Activated T-helper 2 cell treated with anti-CD3 and anti-CD28 coated beads, Interferon-gamma antibody, Interleukin-2, Interleukin-4, amounts not matched to agents 10 μg/mL and 5 μg/mL and 100 μg/mL, durations not matched to agents 14 hours and 24 hours and 36 hours (primary cell): ENCODE measurements at places on chromosomes 1 and 21.
A peak's percentile ranks its signal among the peaks of the same experiment; 100 is the strongest.

DNA sequence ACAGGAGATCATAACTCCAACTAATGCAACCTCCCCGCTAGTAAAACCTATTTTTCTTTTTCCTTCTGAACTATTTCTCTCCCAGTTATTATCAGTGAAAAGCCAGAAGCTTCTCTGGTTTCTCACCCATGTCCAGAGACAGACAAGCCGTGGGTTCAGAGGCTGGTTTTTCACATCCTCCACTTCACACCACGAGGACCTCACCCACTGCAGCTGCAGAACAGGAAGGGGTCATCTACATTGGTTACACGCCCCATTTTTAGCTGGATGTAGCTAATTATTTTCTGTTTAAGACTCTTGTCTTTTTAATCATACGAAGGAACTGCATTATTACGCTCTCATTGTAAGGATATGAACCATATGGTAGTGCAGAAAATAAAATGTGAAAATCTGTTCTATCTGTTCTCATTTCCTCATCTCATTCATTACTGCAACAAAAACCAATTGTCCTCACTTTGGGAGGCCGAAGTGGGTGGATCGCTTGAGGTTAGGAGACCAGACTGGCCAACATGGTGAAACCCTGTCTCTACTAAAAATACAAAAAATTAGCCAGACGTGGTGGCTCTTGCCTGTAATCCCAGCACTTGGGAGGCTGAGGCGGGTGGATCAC is 39.1 kb upstream of the CLDN14 start:
- DNase-seq: no peak

DNA sequence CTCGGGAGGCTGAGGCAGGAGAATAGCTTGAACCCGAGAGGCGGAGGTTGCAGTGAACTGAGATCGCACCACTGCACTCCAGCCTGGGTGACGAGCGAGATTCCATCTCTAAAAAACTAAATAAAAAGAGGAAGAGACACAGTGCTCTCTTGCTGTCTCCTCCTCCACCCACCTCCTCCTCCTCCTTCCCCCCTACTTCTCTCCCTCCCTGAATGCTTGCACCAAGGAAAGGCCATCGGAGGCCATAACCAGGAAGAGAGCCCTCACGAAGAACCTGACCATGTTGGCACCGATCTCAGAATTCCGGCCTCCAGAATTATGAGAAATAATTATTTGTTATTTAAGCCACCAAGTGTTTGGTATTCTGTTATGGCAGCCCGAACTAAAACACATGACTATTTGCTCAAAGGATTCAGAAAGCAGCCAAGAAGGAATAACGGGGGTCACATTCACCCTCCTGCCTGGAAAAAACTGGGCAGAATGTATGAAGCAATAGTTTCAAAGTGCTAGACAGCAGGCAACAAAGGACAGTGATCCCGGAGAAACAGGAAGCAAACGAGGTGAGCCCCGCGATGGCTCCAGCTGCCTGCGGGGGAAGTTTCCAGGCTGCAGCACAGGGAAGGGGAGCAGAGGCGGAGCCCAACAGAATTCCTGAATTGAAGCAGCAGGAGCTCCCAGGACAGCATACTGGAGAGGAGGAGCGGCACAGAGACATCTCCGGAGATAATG is 35.8 kb downstream of the LDLRAD1 start:
- DNase-seq: no peak

GRCh38 chr1:24705260-24706073 is 39.8 kb upstream of the CLIC4 start:
- peak; percentile 35 for DNase-seq

DNA sequence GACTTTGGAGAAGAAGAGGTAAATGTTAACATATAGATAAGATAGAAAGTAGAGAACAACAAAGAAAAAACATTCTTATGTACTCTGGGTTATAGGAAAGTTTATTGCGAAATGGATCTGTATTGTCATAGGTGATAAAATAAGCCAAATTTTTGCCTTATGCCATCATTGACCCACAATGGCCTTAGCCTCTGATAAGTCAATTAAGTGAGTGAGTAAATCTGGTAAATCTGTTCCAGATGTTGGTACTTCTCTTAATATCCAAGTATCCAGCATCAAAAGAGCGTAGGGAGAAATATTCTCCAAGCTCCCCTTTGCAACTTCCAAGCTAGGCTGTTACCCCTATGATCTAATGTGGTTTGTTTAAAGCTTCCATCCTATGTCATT is 38.3 kb upstream of the CLCA4 start:
- DNase-seq: no peak

GRCh38 chr1:231603598-231604275 is 22.9 kb upstream of the DISC1 start:
- DNase-seq: peak; percentile 34

GRCh38 chr21:33761441-33762036 is 119.2 kb downstream of the ITSN1 start:
- DNase-seq: no peak

GRCh38 chr1:94050675-94051074 is 70.3 kb downstream of the ABCA4 start:
- no peak for DNase-seq

DNA sequence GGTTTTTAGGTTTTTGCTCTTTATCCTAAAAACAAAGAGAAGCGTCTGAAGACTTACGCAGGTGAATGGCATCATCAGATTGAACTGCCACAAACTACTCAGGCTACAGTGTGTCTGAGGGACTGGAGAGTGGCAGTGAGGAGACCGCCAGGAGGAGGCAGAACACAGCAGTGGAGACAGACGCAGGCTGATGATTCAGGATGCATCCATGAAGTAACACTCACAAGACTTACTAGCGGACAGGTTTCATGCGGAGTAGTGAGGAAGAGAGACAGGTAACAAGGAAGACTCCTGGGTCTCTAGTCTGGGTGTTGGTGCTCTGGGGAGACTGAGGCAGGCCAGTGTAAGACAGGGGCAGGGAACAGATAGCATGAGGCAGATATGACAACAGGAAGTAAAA is 5.7 kb downstream of the HSF2BP start:
- no peak for DNase-seq

- DNase-seq: no peak
Measured at GRCh38 chr1:11684070-11684469, 3.1 kb upstream of the MAD2L2 start.

DNA sequence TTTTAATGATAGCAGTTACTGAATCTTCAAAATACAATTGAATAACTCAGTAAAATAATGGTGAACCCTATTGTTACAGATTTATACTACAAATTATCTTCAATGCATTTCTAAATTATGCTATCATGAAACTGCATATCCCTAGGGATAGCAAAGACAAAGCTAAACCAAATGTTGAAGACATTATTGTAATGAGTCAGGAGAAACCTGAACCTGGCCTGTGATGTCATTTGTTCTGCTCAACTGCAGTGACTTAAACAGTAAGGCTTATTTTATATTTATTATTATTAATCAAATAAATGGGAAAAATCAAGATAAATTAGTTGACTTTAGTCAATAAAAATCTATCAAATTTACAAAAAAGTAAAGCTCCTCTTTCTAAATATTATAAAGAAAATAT is 100.3 kb downstream of the UCHL5 start:
- DNase-seq: no peak

GRCh38 chr1:17520041-17520440 is 19.5 kb upstream of the ARHGEF10L start:
- no peak for DNase-seq

- no peak for DNase-seq
Measured at GRCh38 chr1:21372383-21372782, 67.6 kb upstream of the NBPF3 start.

DNA sequence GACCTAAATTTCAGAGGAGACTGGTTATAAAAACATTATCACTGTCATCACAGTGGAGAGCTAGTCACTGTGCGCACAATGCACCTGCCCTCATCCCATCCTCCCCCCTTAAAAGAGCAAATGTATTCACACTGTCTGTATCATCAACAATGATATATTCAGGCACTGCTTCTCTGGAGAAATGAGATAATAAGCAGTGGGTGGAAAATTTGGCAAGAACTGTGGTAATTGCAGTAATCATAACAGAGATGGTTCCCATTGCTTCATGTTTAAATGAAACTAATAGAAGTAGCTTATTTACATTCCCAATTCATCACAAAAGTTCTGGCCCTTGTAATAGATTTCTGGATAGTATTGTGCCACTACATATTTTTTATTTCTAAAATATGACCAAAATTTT is 867.4 kb upstream of the ADGRL2 start:
- no peak for DNase-seq

DNA sequence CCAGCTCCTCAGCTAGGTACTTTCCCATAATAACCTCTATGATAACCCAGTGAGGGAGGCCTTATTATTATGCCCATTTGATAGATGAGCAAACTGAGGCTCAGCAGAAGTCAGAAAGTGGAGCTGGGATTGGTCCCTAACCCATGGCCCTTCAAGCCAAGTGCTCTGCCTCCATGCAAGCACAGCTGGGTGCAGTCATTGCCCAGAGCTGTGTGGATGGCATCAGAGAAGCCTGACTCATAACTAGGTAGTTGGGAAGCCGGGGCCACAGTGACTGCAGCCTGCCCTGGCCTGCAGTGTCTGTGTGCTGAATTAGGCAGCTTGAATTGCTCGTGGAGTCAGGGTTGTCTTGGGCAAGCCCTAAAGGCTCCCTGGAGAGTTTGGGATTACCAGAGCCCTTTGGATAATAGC is 89.9 kb upstream of the SLC2A1 start:
- DNase-seq: no peak

- DNase-seq: no peak
Measured at GRCh38 chr1:43671193-43671592, 21.2 kb downstream of the KDM4A start.

DNA sequence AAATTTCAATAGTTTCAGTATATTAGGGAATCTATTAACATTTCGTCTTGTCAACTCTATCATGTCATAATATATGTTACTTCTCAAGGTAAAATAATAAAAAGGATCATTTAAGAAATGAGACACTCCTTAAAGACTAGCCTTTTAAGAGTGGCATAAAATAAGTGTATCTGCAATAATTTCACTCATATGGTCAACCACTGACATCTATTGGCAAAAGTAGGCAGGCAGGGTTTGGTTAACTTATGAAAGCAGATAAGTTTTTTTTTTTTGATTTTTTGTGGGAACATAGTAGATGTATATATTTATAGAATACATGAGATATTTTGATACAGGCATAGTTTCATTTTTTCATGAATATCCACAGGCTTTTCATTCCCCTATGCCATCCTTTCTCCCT is 5.5 kb upstream of the RGS21 start:
- no peak for DNase-seq

- DNase-seq: no peak
Measured at GRCh38 chr1:109186733-109187086, 27.0 kb upstream of the SARS1 start.

- no peak for DNase-seq
Measured at GRCh38 chr21:25161571-25161970, 445.7 kb downstream of the MRPL39 start.

DNA sequence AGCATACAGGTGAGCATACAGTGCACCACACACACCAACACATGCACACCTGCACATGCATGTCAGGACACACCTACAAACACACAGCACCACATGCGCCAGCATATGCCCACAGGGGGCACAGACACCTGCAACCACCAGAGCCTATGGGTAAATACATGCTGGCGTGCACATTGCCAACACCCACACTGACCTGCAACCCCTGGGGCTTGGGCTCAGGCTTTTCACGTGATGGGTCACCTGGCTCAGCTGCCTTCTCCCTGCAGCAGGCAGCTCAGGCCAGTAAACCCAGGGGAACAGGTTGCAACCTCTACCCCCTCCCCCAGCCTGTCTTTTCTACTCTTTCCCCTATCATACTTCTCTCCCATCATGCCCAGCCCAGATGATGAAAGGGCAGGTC is 8.1 kb downstream of the CD247 start:
- no peak for DNase-seq

GRCh38 chr1:19416921-19417470 is 68.3 kb downstream of the CAPZB start:
- DNase-seq: no peak

DNA sequence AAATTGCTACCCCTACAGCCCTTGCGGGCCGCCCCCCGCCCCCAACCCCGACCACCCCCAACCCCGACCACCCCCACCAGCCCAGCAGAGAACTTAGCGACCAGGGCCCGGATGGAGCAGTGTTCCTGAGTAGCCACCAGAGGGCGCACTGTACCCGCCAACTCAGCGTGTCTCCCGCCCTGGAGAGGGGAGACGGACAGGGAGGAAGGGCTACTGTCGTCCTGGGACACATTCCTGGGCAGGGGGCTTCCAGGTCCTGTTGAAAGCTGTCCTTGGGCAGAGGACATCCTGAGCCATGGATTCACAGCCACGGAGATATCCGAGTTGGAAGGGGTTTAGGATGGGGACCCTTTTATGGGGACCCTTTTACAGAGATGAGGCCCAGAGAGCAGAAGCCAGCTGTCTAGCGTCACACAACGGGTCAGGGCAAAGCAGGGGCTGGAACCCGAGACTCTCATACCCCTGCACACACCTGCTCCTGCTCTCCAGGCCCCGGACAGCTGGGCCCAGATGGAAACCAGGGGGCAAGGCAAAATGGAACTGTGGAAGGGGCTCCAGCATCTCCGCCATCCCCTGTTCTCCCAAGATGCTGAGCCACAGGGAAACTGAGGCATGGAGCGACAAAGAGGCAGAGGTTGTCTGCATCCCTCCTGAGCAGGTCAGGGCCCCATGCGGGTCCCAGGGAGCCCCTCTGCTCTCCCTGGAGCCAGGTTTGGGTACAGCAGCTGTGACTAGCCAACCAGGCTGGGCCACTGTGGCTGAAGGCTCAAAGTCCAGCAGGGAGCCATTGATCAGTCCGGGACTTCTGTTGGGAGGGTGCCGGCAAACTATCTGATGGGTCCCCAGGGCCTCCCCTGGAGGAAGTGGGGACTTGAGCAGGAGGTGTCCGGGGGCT is 25.0 kb upstream of the LAPTM5 start:
- peak; percentile 61 for DNase-seq

- peak; percentile 39 for DNase-seq
Measured at GRCh38 chr21:33196941-33197374, 32.8 kb upstream of the IFNAR2 start.

DNA sequence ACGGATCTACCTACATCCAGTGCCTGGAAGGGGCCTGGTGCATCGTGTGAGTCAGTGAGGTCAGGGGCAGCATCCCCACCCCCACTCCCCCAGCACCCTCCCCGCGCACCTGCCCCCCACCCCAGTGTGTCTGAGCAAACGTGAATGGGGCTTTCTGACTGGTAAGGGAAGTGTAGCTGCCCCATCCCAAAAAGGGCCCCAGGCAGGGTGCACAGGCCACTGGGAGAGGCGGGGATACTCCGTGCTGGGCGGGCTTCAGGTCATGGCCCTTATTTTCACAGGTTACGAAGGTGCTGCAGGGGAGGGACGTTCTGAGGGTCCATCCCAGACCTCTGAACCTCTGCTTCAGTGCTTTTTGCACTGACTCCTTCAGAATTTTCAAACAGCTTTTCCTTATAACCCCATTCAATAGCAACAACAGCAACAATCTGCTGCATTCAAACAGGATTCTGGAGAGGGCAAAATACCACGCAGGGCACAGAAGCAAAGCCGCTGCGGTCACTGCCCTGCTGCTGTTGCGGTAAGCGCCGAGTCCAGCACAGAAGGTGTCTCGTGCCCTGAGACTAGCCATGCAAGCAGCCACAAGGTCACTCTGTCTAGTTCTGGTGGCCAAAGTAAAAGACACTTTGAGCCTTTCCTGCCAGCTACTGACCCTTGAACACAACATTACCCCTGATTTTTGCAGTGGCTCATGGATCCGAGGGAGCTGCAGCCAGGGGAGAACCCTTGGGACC is 10.3 kb downstream of the TTC34 start:
- DNase-seq: no peak

- DNase-seq: peak; percentile 18
Measured at GRCh38 chr1:111406321-111406768, 21.2 kb downstream of the OVGP1 start.
